ENCODE measurements at places on chromosomes 1 and 21.

- no peak for DNase-seq
These were observed 52.2 kb downstream of the XCL2 start for GRCh38 chr1:168491527-168492164.

GRCh38 chr1:181101581-181102226 lies 13.2 kb downstream of the IER5 start:
- peak; percentile 59 for DNase-seq

DNA sequence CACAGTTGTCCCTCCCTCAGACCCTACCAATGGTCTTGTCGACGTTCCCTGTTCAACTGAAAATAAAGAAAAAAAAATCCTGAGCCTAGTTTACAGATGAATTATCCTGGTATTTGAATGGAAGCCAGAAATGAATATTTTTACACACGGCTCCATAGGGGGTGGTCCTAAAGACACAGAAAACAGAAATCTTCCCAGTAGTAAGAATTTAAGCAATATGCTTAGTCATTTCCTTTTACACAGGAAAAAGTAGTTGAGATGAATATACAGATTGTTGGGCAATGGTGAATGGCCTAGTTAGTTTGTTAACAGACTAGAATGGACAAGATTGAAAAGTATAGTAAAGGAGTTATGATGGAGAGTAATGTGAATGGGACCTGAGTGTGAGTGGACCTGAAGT lies 67.4 kb downstream of the RGS18 start:
- DNase-seq = no peak

DNA sequence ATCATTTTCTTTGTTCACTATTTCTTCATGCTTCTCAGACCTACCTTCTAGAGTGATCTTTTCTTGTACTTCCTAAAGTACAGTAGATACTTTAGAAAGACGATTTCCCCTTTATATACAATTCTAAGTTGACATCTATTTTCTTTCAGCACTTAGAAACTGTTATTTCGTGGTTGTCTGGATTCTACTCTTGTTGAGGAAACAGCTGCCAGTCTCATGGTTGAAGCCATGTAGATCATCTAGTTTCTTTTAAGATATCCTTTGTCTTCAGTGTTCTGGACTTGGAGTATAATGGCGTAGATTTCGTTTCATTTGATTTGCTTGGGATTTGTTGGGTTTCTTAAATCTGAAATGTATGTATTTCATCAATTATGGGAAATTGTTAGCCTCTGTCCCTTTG lies 67.6 kb downstream of the PKN2 start:
- DNase-seq = no peak

DNA sequence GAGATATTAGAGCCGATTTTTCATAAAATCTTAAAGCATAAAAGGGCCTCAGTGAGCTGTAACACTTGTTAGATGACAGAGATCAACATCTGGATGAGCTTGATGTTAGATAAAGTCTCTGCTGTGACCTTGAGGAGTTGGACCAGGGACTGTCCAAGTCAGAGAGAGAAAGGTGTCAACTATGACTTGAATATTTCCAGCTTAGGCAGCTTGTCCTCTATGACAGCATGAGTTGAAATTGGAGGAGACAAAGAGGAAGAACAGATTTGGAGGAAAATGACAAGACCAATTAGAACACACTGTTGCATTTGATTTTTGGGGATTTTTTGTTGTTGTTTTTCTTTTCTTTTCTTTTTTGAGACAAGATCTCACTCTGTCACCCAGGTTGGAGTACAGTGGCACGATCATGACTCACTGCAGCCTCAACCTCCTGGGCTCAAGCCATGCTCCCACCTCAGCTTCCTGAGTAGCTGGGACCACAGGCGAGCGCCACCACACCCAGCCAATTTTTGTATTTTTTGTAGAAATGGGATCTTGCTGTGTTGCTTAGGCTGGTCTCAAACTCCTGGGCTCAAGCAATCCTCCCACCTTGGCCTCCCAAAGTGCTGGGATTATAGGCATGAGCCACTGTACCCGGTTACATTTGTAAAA lies 35.3 kb upstream of the CLIC4 start:
- DNase-seq = no peak

DNA sequence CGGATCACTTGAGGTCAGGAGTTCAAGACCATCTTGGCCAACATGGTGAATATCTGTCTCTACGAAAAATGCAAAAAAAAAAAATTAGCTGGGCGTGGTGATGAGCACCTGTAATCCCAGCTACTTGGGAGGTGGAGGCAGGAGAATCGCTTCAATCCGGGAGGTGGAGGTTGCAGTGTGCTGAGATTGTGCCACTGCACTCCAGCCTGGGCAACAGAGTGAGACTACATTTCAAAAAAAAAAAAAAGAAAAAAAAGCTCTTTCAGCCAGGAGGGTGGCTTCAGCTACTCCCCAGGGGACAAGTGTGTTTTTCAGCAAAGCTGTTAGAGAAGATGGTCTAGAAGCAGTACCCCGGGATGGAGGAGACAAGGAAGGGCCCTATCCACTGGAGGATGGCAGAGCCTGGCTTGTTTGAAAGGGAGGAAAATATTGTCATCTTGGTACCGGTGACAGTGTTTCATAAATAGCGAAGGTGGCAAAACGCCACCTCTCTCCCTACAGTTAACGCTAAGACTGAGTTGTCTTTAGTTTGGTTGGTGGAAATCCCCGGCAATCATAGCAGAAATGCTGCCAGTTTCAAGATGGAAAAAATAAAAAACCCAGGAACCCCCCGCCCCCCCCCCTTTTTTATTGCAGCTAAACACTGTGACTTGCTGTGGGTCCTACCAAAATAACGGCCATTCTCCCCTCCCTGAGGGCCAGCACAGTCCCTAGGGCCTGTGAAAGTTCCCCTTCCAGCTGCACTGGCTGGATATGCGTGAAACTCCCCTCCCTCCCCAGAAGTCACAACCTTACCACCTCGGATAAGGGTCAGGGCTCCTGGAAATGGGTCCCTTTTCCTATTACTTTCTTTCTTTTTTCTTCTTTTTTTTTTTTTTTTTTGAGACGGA lies 3.5 kb downstream of the PIK3CD start:
- no peak for DNase-seq

- no peak for DNase-seq
These were observed 19.6 kb upstream of the AGPAT3 start for GRCh38 chr21:43845386-43845785.

GRCh38 chr1:200869753-200870391 lies 2.9 kb upstream of the GPR25 start:
- DNase-seq = no peak

DNA sequence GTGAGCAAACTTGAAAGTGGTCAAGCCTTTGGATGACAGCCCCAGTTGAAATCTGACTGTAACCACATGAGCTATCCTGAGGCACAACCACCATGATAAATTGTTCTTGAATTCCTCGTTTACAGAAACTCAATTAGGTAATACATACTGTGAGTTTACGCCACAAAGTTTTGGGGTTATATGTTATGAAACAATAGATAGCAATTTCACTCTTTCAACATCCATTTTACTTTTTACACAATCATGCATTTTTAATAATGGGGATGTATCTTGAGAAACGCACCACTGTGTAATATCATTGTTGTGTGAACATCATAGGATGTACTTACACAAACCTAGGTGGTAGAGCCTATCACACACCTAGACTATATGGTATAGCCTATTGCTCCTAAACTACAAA lies 35.4 kb downstream of the OR2C3 start:
- no peak for DNase-seq

DNA sequence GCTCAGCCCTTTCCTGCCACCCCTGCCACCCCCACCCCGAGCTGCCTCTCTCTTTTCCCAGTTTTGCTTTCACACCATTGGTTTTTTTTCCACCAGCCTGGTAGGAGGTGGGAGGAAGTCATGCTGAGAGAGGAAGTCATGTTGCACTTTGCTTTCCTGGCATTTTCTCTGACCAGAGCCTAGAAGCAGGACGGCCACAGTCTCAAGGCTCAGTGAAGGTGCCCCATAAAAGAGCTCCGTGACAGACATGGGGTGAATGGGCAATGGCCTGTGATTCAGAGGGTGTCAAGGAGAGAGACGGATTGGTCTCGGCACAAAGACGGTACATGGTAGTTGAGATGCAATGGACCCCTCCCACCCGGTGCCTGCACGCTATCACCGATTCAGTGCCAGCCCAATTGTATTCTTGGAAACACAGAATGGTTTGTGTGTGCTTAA lies 42.1 kb upstream of the DMRTB1 start:
- DNase-seq = no peak

DNA sequence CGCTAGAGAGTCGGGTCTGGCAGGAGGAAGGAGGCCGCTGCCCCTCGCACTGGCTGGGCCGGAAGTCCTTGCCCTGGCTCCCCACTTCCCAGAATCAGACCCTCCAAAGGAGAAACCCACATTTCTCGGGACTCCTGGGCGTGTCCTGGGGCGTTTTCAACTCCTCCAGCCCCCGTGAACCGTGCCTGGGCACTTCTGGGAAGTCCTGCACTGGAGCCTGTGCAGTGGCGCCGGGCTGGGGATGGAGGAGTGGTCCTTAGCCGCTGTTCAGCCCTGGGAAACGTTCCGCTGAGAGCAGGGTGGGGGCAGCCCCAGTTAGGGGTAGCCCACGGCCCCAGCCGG lies 3.0 kb downstream of the IGSF21 start:
- no peak for DNase-seq

- DNase-seq = no peak
These were observed 97.8 kb downstream of the BEND5 start for GRCh38 chr1:48678710-48679505.

GRCh38 chr1:234466945-234467344 lies 12.0 kb downstream of the TARBP1 start:
- DNase-seq = no peak

GRCh38 chr1:182996816-182997215 lies 26.4 kb upstream of the LAMC1 start:
- no peak for DNase-seq

DNA sequence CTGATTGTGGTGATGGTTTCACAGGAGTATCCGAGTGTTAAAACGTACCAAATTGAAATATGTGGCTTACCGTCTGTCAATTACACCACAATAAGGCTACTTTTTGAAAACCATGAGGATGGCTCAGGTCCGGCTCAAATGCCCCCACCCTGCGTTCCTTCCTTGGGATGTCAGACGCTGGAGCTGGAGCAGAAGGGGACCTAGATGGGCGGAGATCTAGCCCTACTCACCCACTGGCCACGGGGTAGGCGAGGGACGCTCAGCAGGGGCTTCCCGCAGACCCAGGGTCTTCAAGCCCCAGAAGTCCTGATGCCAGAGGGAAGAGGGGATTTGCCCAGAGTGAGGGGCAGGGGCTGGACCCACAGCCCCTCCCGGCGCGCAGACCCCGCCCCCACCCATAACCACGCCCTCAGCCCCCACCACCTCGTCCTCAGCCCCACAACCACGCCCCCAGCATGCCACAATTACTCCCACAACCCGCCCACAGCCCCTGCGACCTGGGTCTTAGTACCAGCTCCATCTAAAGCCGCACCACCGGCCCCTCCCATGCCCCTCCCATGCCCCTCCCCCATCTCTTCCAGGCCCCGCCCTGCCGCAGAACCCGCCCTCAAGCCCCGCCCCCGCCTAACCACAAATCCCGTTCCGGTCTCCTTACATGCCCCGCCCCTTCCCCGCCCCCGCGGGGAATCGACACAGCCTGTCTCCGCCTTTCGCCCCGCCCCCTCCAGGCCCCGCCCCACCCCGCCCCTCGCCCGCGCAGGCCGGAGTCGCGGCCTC lies at the start of gene LRRC3:
Gene LRRC3 (plus strand): TSS at position 764 of the 777 bp plus-strand sequence. CDS start 1,135 bp downstream, outside the sequence.
- DNase-seq = no peak

DNA sequence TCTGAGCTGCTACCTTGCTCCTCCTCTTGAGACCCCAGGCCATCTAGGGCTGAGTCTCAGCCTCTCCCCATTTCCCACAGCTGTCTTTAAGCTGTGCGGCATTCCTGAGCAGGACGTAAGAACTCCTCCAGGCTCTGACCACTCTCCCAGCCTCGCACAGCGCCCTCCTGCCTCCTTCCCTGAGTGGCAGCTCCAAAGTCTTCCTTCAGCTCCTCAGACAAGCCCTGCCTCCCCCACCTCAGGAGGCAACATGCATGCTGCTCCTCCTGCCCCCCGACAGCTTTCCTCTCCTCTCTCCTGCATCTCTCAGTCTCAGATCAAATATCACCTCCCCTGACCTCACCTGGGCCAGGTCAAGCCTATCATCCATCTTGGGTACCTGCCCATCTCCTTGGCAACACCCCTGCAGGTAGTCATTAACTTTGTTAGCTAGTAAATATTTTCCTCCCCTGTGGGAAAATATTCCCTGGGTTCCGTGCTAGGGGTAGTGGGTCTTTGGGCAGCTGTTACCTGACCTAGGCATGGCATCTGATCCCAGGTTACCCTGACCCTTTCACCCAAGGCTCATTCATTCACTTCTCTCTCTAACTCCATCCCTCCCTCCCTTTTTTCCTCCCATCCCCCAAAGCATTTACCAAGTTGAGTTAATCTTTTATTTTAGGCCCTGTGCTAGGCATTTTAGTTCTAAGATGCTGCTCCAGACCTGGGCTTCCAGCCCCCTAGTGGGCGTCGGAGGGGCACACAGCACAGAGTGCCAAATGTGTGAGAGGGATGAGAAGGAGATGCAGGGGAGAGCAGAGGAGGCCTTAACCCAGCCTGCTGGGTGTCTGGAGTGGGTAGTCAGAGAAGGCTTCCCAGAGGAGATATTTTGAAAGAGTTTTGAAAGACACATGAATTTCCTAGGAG lies 419.9 kb downstream of the PTPRU start:
- DNase-seq = no peak

- DNase-seq = no peak
These were observed 127.4 kb upstream of the NRIP1 start for GRCh38 chr21:15192243-15192642.

GRCh38 chr1:3233551-3233950 lies 164.5 kb downstream of the PRDM16 start:
- no peak for DNase-seq

GRCh38 chr21:14787312-14787711 lies 241.2 kb upstream of the SAMSN1 start:
- no peak for DNase-seq

DNA sequence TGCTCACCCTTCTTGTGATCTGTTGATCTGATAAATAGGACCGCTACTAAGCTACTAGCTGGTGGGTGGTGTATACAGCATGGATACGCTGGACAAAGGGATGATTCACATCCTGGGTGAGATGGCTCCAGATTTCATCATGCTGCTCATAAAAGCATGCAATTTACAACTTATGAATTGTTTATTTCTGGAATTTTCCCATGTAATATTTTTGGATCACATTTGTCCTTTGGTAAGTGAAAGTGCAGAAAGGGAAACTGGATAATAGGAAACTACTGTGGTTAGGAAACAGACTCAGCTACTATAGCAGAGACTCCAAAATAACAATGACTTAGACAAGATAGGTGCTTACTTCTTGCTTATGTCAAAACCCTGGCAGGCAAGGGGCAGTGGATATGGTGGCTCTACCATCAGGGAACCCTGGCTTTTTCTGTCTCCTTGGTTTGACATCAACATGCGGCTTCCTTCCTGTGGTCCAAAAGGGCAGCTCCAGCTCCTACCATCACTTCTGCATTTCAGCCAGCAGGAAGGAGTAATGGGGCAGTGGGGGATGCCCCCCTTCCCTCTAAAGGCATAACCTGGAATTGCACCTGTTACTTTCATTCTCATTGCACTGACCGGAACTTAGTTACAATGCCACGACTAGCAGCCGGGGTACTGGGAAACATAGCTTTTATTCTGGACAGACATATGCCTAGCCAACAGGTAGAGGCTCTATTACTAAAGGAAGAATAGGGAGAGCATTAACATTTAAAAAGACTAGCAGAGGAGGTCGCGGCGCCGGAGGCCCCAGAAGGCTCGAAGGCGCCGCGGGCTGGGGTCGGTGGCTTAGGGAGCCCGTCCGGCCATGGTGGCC lies 13.8 kb upstream of the AK2 start:
- peak; percentile 57 for DNase-seq

GRCh38 chr1:221514806-221515205 lies 227.1 kb downstream of the DUSP10 start:
- DNase-seq = no peak
